ENCODE measurements at places on chromosomes 7 and 10.

GRCh38 chr10:75632805-75633462 is 201.5 kb downstream of the LRMDA start:
- no peak for DNase-seq

DNA sequence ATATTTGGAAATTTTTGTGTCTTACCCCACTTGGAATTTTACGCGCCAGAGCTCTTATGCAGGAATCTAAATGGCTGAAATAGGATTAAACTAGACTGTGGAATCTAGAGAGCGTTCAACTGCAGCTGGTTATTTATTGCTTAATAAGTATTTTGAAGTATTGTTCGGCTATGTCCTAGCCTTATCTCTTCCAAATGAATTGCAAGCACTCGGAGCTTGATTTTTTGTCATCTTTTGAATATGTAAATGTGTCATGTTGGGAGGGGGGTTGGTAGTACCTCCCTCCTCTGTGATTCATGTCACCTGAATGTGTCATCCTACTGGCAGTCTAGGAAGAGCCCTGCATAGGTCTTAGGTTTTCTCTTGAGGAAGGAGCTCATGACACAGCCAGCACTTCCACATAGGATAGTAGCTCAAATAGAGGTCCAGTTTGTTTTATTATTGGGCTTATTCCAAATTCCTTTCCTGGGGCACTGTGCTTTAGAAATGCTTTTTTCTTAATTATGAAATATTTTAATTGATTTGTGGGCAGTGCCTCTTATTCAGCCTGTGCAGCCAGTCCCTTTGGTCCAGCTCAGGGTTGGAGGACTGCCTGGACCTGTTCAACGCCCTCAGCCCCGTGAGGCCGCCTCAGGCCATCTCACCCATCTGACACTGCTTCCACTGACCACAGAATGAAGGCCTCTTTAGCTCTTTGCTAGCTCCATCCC is 22.5 kb upstream of the TRIL start:
- DNase-seq = no peak

DNA sequence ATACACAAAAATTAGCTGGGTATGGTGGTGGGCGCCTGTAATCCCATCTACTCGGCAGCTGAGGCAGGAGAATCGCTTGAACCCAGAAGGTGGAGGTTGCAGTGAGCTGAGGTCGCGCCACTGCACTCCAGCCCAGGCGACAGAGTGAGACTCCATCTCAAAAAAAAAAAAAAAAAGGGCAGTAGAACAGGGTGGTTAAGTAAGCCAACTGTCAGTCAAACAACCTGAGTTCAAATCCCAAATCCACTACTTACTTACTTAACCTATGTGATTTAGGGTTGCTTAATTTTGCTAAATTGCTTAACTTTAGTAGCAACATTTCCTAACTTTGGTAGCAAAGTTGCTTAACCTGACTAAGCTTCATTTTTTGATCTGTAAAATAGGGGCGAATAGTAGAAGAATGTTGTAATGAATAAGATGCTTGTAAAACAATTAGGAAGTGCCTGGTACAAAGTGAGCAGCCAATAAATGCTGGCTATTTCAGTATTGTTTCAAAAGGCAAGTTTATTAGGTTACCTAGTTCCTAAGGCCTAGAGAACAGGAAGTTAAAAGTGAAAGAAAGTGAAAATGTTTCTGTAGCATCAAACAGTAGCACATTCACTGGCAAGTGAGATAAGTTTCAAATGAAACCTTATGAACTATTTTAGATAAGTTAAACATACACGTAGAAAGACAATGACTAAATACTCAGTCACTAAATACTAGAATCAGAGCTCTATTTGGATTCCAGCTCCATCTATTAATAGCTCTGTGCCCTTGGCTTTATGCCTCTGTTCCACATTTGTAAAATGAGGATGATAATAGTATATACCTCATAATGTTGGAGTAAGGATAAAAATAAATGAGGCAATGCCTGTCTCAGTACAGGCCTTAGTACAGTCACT is 64.3 kb downstream of the HOXA1 start:
- no peak for DNase-seq

DNA sequence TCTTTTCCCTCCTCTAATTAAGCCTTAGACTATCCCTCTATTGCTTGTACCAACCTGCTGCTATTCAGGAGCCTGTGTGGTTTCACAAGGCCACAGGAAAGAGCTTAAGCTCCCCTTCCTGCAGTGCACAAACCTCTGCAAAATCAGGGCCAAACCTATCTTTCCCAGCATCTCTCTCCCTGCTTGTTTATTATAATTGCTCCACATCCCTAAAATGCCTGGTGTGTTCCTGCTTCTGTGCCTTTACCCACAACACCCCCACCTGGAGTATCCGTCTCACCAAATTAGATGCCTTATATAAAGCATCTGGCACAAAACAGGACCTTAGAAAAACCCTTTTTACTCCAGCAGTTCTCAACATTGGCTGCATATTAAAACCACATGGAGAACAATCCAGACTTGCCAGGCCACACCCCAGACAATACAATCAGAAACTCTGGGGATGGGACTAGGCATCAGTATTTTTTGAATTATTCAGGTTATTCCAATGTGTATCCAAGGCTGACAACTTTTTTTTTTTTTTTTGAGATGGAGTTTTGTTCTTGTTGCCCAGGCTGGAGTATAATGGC is 16.7 kb downstream of the SEC31B start:
- no peak for DNase-seq

DNA sequence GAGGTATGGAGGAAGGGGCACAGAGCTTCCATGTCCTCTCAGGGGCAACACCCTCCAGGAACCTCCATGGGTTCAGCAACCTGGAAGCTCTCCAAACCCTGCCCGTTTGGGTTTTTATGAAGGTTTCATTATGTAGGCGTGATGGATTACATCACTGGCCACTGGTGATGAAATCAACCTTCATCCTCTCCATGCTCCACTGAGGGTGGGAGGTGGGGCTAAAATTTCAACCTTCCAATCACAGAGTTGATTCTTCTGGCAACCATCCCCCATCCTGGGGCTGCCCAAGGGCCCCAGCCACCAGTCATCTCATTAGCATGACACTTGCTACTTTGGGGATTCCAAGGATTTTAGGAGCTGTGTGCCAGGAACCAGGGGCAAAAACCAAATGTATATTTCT is 90.1 kb downstream of the TEX36 start:
- no peak for DNase-seq

DNA sequence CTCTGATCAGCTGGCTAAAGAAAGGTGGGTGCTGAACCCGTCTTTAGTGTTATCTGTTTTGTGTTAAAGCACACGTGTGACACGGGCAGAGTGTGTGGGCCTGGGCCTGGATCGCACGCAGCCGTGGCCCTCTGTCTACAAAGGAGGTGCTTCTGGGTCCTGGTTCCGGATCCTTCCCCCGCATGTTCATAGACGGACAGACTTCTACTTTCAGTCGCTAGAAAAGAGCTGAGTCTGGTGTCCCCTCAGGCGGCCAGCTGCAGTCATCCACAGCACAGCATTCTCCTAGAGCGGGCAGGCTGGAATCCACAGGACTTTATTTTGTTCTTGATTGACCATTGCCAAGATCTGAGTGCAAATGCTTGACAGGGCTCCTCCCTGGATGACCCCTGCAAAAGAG is 134.4 kb downstream of the DLG5 start:
- no peak for DNase-seq

DNA sequence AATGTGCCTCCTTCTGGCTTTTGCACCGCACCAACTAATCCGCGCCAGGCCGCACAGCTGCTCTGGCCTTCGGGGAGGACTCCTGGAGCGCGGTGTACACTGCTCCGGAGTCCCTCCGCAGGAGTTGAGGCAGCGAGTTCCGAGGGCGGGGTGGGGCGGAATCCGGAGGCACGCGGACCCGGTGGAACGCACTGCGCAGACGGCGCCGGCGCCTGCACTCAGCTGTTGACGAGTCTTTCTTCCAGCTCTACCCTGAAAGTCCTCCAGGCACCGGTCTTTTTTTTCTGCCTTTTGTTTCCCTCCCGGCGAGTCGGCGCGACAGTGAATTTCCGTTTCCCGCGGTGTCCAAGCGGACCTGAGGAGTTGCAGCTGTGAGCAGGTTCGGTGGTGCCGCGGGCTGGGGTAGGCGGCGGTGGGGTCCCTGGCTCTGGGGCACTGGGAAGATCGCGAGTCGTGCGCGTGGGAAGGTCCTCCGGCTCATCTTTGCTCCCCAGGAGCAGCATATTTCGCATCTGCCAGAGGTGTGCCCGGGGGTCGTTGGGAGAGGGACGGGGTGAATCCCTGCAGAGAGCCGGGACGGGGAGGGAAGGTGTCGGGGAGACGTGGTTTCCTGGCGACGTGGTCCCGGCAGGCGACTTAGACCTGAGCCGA is 44.1 kb downstream of the SFTPD start:
- no peak for DNase-seq

- DNase-seq = no peak
Observed at GRCh38 chr7:99562114-99562784, 3.8 kb downstream of the ZNF655 start.

DNA sequence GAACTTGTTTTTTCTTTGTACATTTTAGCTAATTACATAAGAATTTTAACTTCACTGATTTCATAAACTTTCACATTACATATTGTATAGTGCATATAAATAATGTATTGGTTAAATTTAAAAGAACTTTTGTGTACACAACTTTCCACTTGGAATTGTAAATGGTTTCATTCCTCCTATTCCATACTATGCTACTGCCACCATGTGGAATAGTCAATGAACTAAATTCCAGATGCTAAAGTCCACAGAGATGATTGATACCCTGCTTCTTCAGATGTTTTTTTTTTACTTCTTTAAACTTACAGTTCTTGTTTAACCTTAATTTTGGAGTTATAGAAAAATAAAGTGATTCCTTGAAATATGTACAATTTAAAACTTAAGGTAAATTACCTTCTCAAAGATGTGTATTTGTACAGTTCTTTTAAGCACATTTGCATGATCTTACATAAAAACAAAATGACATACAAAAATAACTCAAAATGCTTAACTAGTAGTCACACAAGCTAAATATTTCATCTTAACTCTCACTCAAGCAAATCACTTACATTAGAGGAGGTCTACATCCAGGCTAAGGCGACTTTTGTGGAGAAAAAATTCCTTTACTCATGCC is 247.6 kb upstream of the HGF start:
- no peak for DNase-seq

DNA sequence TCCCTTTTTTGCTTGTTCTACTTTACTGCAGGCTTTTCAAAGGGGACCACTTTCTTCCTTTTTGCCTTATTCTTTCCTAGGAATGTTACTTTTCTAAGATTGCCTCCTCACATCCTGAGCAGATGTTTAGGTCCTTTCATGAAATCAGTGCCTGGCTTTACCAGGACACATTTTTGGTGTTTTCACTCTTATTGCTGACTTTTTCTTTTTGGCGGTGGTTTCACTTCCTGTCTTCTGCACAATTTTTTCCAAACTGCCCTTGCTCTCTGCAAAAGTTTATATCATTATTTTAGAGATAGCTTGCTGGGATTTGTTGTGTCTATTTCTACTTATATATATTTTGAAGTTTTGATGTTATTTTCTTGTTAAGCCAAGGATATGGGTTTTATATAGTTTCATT is 332.2 kb upstream of the MTPN start:
- DNase-seq = no peak

GRCh38 chr10:114042895-114043531 is 653 bp upstream of the ADRB1 start:
- no peak for DNase-seq

GRCh38 chr10:130498934-130499333 is 362.7 kb downstream of the GLRX3 start:
- no peak for DNase-seq

DNA sequence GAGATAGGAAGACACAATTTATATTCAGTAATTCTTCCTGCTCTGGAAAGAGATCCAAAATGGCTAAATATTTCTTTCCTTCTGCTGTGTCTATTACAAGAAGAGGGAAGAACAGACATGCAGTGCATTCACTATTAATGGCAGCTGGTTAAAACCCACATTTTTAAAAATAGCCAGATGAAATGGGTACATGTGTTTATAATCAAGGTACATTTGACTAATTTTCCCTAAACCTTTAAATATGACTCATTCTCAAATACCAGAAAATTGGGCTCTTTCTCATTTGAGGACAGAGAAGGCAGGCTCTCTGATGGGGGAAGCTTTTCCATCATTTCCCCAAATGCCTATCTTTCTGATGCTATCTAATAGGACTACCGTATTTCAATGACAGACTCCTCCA is 215.7 kb upstream of the HABP2 start:
- no peak for DNase-seq

DNA sequence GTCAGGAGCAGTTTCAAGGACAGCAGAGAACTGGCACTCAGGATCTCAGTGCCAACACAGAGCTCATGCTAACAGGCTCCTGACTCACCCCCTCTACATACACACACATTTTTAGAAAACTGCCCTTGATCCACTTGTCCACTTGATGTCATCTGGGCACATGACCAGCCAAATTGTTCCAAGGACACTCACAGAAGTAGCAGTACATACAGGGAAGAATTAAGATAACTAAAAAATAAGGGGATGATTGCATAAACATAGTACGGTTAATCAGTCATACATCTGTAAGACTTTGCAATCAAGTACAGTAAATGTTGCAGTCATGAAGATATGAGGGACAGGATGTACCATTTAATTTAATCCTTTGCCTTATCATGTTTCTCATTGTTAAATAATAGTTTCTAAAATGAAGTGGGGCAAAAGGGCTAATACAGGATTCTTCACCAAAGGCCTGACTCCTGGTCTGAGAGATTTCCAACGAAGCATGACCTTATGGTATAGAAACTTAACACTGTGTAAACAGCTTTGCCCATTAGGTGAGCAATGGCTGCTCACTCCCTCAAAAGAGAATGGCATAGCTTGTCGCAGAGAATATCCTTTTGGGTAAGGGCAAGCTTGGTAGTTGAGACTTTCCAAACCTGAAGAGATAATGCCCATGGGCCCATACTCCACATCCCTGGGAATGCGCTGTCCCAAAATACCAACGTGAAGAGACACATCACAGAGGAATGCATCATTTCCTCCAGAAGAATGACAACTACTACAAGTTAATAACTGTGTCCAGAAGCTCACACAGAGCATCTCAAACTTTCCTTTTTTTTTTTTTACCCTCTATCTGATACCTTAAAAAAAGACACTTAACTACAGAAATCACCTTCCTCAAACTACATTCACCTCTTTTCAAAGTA is 94.1 kb downstream of the ARMH3 start:
- no peak for DNase-seq

GRCh38 chr7:150992833-150993302 is 2.1 kb downstream of the NOS3 start:
- DNase-seq = no peak

GRCh38 chr10:95572131-95572820 is 11.1 kb upstream of the SORBS1 start:
- DNase-seq = no peak

- no peak for DNase-seq
Observed at GRCh38 chr7:158947627-158948026, 91.3 kb downstream of the DYNC2I1 start.

DNA sequence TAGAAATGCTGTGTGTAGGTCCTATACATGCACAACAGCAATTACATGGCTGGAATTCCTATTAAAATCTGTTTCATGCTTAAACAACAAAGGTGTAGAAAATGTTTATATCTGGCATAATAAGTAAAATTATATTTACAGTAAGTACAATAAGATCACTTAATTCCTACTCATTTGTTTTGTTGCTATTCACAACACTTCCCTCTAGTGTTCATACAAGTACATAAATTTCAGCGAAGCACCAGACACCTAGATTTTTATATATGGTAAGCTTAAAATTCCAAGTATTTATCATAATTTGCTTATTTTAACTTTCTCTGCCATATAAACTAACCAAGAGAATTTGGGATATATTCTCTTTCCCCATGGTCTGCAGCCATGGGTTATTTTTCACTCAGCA is 51.8 kb upstream of the ANK3 start:
- no peak for DNase-seq

GRCh38 chr7:99404235-99404976 is 4.0 kb downstream of the PDAP1 start:
- DNase-seq = no peak

All from stimulated activated CD8-positive, alpha-beta memory T cell treated with anti-CD3 and anti-CD28 coated beads, Interleukin-7, amount 100 ng/mL, for 1 hour (primary cell).